Left ventricle myocardium inferior (tissue), 1 donor: ENCODE measurements at places on chromosomes 6 and 20.
A peak's percentile ranks its signal among the peaks of the same experiment; 100 is the strongest.

- peak; percentile 22 for DNase-seq
These were observed 240.5 kb downstream of the FARS2 start for GRCh38 chr6:5501837-5502236.

DNA sequence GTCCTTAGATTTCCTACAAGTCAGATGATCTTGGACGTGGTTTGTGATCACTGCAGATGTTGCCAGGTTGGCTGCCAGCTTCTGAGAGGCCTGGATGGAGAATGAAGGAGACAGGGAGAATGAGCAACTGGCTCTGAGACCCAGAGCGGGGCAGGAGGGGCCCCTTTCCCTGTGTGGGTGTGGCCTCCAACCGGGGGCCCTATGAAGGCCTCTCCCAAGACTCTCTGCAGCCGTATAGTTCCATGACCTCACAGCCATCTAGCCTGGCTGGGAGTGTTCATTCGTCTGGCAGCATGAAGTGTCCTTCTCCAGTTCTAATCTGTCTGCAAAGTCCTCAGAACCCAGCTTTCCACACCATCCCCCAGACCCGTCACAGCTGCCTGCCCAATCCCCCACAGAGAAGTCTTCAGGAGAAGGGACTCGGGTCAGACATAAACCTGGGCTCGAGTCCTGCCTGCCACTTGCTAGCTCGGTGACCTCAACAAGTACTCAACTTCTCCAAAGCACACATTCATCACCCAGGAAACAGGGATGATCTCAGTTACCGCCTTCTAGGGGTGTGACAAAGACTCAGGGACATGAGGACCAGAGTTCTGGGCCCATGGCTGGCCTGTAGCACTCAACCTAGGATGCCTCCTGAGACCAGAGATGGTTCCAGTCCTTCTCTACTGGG lies 122.6 kb downstream of the EDN3 start:
- DNase-seq = no peak

- no peak for DNase-seq
These were observed 806.3 kb upstream of the GJE1 start for GRCh38 chr6:141326426-141326825.

- peak; percentile 36 for DNase-seq
These were observed 11.4 kb downstream of the DDX27 start for GRCh38 chr20:49230561-49231133.

GRCh38 chr20:16411361-16411760 lies 161.9 kb downstream of the KIF16B start:
- DNase-seq = no peak

DNA sequence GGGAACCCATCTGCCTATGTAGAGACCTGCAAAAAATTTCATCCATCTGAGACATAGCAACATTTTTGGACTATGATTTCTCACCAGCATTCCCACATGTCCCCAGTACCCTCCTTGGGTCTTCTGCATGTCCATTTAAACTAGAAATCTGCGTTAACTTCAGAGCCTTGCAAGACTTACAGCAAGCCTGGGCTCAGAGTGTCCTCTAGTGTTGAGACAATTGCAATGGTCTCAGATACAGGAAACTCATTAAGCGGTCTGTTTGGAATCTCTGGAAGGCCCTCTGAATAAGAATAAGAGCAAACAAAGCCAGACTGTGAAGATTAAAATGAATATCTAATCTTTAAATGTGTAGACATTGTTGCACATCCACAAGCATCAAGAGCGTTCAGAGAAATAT lies 20.5 kb upstream of the PI3 start:
- no peak for DNase-seq

DNA sequence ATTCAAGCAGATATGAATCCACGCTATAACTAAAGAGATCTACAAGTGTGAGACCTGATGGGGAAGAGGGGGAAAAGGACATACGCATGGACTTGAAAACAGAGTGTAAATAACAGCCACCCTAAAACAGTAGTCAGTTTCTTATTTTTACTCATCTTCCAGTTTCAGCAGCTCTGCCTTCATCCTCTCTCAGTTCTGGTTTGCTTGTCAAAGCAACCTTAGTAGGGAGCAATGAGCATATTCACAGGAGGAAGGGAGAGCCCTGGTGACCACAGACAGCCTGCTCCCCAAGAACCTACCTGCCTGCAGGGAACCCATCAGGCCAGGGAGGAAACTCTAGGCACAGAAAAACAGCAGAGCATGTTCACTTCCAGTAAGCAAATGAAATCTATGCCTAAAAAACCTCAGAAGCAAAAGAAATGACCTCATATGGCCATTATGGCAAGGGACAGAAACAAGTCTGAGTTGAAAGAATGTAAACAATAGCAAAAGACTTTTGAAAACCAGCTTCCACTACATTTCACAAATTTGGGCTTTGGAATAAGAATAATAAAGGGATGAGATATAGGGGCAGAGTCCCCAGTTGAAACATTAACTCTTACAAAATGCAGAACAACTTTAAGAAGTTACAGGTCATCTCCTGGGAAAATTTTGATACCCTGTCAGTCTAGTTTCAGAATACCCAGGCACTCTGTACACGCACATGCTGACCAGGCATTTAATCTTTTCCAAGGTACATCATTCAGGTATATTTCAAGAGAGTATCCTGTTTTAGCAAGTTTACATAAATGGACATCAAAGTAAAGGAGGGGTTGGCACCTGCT lies 120.8 kb upstream of the BCLAF1 start:
- DNase-seq = no peak

DNA sequence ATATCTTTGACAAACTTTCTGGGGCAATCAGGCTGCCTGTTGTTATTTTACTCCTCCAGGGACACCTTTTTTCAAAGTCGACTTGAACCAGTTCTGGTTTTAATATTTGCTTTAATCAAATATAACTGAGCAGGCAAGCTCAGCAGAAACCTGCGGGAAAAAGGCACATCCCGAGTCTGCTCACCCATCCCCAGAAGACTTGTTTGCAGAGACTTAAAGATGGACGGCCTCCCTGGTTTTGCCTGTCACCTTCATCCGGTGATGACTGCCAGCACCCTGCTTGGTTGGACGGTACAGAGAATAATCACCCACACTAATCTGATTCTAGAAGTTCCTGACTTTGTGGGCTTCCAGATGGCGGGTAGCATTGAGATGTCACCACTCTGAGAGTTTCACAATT lies 36.8 kb downstream of the PPP1R3G start:
- DNase-seq = no peak

DNA sequence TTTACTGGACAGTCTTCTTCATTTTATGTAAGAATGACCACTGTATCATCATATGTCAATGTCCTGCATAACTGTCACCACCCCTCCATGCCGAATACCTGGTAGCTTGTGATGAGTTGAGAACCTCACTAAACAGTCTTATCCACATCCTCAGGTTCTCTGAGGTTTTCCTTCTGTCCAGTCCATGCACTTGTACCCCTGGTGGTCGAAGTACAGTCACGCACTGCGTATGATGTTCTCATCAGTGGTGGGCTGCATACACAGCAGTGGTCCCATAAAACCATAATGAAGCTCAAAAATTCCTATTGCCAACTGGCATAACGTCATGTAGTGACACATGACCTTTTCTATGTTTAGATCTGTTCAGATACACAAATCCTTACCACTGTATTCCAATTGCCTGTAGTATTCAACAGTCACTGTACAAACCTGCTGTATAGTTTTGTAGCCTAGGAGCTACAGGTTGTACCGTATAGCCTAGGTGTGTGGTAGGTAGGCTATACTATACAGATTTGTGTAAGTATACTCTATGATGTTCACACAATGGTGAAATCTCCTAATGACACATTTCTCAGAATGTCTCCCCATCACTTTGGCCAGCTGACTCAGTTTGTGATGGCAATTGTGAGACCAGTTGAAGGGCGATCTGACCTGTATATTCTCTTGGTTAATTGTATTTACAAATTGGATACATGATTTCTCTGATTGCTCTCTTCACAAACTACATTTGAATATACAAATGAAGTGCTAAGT lies 31.3 kb upstream of the SDCBP2 start:
- no peak for DNase-seq

GRCh38 chr6:46129629-46130511 lies at the start of gene ENPP4:
TSS of gene ENPP4 (plus strand) at chr6:46129989. CDS start at chr6:46139584, 9,595 bp downstream.
- peak; percentile 81 for DNase-seq

DNA sequence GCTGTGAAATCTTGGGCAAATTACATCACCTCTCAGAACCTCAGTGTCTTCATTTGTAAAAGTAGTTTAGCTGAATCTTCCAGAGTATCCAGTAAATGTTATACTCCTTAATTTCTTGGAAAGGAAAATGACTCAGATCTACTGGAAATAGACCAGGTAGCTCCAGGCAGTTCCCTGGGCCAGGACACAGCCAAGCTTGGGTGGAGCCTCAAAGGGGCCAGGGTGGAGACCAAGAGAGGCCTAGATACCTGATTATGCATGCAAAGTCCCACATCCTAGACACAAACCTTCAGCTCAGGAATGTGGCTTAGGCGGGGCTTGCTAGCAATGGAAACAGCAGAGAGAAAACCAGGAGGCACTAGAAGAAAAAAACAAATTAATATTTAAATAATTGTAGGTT lies 272.8 kb downstream of the MAFB start:
- DNase-seq = no peak

DNA sequence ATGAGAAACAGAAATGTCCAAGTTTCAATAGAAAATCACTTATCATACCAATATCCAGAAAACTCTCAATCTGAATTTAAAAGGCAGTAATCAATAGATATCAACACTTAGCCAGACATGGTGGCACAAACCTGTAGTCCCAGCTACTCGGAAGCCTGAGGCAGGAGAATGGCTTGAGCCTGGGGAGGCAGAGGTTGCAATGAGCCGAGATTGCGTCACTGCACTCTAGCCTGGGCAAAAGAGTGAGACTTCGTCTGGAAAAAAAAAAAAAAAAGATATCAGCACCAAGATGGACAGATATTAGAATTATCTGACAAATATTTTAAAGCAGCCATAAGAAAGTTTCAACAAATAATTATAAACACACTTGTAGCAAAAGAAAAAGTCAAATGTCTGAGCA lies 47.0 kb downstream of the TCP11 start:
- DNase-seq = no peak

DNA sequence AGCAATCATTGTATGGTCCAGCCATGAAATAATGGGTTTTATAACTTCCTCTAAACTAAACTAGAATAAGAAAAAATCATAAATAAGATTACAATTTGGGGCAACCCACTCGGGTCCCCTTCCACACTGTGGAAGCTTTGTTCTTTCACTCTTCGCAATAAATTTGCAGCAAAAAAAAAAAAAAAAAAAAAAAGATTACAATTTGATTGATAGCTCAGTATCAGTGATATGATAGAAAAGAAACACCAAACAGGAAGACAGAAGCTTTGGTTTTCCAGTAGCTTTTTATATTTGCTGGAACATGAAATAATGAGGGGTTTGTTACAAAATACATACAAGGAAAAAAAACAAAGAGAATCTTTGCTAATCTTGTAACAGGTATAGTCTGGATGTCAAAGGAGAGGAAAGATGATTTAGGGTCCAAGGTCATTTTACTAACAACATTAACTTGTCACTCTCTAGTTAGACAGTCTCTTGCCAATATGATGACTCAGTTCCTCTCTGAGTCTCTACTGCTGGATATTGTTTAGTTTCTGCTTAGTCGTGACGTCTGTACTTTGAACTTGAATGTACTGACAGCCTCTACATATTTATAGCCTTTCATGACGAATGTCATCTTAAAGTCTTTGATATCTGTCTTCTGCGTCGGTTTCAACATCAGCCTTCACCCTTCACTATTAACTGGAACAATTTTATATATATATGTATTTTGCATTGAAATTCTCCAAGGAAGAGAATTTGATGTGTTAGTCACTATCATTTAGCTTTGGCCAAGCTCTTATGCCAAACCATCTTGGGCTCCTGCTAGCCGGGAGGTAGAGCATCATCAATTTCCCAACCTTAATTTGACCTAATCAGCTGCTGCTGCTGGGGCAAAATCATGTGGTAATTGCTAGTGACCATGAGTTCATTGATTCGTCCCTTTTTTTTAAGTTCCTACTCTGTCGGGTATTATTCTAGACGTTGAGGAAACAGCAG lies 213.1 kb upstream of the STXBP5 start:
- DNase-seq = no peak

GRCh38 chr6:37537548-37537947 lies 37.9 kb upstream of the CCDC167 start:
- DNase-seq = no peak

- no peak for DNase-seq
These were observed 125.8 kb downstream of the MYB start for GRCh38 chr6:135306740-135307420.

GRCh38 chr6:33613146-33613794 lies 7.9 kb upstream of the ITPR3 start:
- DNase-seq = no peak

DNA sequence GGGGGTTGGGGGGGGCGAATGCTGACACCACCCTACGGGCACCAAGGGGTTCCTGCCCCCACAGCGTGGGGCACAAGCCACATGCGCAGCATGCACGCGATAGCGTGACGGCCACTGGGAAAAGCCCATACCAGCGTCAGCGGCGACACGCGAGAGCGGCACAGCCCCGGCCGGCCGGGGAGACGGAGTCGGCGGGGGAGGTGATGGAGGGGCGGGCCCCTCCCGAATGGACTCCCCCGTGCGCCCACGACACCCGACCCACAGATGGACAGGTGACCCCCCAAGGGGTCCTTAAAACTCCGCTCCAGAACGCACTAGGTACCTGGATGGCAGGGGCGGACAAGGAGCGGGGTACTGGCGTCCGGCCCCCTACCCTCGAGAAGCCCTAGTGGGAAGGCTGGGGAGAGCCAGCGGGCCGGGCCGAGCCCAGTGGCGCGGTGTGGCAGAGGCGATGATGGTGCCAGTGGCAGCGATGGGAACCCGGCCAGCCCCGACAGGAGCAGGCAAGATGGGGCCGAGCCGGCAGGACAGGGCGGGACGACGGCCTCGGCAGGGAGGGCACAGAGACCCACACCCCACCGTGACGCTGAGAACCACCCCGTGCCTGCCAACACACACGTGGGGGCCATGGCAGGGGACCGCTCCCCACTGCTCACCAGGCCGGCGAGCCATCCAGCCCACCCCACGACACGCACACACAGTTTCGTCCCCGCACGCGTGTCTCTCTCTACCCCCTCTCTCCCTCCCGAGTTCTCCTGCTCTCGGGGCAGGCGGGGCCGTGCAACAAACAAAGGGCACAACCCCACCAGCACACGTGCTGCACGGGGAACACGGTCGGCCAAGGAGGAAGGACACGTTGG lies 1959.8 kb upstream of the DEFB115 start:
- no peak for DNase-seq

DNA sequence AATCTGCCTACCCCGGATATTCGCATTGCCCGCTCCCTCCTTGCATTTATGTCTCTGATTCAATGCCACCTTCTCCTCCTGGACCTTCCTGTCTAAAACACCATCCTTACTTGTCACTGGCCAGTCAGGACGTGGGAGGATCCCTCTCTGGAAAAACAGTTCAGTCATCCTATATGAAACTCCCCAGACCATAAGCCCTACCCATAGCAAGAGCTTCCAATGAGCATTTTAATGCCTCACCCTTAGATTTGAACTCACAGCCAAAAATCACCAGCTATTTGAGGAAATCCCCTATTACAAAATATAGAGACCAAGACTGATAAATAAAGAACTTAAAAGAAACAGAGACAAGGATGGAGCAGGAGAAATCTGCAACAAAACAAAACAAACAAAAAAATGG lies 86.4 kb downstream of the SHLD1 start:
- DNase-seq = no peak
